ENCODE measurements at places on chromosomes 6 and 20.

GRCh38 chr20:46022411-46023147 is 6.4 kb upstream of the SLC12A5 start:
- DNase-seq = no peak

GRCh38 chr20:58228103-58228483 is 360 bp downstream of the ANKRD60 start:
- no peak for DNase-seq

DNA sequence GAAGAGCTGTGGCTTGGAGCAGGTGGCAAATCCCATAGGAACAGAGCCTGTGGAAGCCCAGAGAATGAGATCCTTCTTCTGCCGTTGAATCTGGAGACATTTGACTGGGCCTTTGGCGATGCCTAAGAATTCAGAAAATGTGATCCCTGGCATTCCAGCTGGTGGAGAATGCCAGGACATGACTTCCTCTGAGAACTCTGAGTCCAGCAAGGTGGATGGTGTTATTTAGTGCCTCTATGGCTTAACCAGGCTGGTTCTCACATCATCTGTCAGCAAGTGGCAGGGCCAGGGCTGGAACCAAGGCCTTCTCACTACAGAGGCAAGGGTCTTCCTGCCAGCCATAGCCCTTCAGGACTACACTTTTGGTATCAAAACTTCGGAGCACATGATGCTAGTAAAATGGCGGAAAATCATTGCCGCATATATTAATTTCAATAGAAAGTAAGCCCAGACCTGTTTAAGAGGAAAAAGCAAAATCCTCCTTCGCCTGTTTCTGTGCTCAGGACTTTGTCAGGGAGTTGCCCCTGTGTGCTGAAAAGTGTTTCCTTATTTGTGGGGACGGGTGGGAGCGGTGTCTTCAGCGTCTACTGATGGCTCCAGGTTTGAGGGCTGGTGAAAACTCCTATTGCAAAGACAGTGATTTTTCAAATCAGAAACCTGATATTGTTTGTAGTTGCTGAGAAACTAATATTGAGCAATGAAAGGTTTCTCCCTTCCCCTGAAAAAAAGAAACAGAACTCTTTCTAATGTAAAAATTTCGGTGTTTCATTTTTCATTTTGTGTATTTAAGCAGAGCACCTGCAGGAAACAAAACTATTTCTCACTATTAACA is 23.9 kb downstream of the DUSP22 start:
- DNase-seq = no peak

DNA sequence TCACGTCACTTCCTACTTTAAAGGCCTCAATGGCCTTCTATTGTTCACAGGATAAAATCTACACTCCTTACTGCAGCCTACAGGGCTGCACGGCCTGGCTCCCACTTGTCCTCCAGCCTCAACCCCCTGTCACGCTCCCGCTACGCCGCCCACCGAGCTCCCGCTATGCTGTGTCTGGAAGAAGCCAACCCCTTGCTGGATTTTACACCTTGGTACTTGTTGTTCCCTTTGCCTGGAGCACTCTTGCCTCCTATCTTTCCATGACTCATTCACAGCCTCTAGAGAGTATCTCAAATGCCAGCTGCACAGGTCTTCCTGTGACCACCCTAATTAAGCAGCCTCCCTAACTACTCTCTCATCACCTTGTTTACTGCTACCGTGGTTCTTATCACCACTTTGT is 259.9 kb downstream of the PRKN start:
- no peak for DNase-seq

DNA sequence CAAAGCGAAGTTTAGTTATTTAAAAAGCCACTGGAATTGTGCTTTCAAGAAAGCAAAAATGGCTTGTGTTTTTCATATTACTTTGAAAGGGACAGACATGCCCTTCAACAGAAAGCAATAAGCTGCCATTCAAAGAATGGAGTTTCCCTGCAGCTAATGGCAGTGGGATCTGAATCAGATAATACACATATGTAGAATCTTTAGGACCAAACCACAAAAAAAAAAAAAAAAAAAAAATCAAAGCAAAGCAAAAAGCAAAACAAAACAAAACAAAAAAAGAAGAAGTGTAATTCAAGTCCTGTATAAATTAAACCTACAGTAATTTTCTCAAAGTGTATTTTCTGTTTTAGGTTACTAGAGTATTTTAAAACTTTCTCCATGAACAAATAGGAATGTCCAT is 63.6 kb upstream of the ZNF217 start:
- DNase-seq = no peak

DNA sequence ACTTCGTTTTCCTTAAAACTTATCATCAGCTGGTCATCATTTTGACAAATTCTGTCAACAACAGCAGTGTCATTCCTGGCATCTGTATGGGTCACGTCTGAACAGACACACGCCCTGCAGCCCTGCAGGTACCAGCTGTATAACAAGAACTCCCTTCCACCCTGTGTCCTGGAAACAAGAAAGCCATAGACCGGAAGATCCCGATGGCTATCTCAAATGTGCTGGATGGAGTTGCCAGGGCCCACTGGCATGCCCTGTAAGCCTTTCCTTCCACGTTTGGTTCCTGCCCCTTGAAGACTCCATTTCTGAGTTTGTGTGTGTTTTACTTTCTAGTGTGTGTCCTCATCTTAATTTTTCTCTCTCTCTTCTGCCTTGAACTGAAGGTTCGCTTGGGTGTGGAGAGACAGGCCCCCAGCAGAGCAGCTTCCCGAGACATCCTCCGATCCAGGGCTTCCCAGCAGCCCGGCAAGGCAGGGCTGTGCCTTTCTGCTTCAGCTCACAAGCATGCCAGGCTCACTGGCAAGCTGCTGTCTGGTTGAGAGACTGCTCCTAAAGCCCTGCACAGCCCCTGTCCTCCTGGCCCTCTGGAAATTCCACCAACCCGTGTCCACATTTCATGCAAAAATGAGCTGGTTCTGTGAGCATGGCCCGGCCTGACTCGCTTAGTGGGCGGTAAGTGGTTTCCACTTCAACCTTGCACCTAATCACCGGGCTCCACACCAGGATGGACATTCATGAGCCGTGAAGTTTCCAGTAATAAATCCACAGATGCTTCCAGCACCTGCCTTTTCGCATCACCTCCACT is 8.7 kb downstream of the GFRA4 start:
- no peak for DNase-seq

DNA sequence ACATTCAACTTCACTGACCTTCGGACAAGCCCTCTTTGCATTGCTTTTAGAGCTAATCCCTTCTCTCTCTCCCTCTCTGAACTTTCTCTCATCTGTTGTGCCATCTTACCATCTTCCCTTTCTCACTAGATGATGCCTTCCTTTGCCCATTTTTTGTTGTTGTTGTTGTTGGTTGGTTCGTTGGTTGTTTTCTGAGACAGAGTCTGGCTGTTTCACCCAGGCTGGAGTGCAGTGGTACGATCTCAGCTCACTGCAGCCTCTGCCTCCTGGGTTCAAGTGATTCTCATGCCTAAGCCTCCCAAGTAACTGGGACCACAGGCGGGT is 18.8 kb downstream of the MAP3K5 start:
- DNase-seq = no peak

DNA sequence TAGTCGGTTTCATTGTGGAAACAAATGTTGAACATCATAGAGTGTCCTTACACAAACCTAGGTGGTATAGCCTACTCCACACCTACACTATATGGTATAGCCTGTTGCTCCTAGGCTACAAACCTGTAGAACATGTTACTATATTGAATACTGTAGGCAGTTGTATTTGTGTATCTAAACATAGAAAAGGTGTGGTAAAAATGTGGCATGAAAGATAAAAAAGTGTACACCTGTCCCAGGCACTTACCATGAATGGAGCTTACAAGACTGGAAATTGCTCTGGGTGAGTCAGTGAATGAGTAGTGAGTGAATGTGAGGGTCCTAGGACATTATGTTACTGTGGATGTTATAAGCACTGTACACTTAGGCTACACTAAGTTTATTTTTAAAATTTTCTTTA is 103.0 kb downstream of the ZFAND3 start:
- DNase-seq = no peak

- peak; percentile 2 for DNase-seq
These were observed 1296.6 kb downstream of the EPHA7 start for GRCh38 chr6:92122746-92123145.

DNA sequence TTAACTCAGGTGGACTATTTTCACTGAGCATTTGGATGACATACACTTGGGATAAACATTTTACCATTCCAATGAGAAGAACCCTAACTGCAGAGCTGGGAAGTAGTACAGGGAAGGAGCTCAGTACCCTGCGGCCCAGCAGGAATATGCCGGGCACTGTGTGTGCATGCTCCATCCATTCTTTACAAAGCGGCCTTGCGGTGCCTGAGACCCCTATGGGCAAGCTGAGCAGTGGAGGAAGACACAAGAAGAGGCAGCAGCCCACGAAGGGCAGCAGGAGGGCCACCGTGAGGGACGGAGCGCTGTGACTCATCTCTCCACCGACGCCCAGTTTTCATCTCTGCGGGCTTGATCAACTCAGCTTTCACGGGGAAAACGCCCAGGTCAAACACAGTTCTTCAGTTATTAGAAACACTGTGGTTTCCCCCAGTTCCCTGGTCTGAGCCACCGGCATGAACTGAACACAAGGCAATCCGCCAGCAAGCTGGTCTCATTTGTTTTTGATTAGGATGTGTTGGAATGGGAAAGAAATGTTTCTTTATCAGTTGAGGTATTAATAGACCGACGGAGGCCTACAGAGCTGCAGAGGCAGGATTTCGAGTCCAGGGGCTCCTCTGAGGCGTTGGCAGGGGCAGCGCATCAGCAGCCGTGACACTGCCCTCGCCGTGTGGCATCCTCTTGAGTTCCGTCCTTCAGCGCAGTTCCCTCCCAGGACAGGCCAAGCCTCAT is 44.9 kb downstream of the IRF4 start:
- DNase-seq = peak; percentile 89

GRCh38 chr20:54477191-54477955 is 2.0 kb downstream of the DOK5 start:
- DNase-seq = no peak

Data from astrocyte of the spinal cord (primary cell).